Aortic smooth muscle cell (primary cell): ENCODE measurements at places on chromosomes 4 and X. TPM values are rescaled to one million over a fixed set of nuclear protein-coding genes. Genes with fewer than 3 reads are reported as not detected.

The STATH gene
- not detected in 2 replicates for total RNA-seq

The RADX gene
- total RNA-seq = 0.92 and 1.1 TPM in 2 replicates

The EMCN gene
- 3.7 and 7.6 TPM in 2 replicates for total RNA-seq

The WWC2 gene
- 20.6 and 28.4 TPM in 2 replicates for total RNA-seq

The KLF8 gene
- 1.8 and 3.2 TPM in 2 replicates for total RNA-seq

The LRCH2 gene
- 4.9 and 6.8 TPM in 2 replicates for total RNA-seq
